ENCODE measurements at places on chromosomes 16 and 17. TPM values are rescaled to one million over a fixed set of nuclear protein-coding genes. Genes with fewer than 3 reads are reported as not detected.

SLC12A3 gene
- not detected for total RNA-seq

ZDHHC1 gene
- 9.0 TPM for total RNA-seq

AOC2 gene
- total RNA-seq, result 0.72 TPM

RBFOX1 gene
- total RNA-seq, result not detected

ALOX12 gene
- total RNA-seq, result not detected

ITGAD gene
- total RNA-seq, result not detected

MEIOB gene
- total RNA-seq, result not detected

NUPR1 gene
- 27.9 TPM for total RNA-seq

PYDC1 gene
- total RNA-seq, result not detected

SLC22A31 gene
- total RNA-seq, result not detected

DOC2A gene
- not detected for total RNA-seq

C17orf100 gene
- total RNA-seq, result 0.72 TPM

ZG16B gene
- total RNA-seq, result 1.4 TPM

MLKL gene
- total RNA-seq, result 5.1 TPM

- DNase-seq, result no peak
- no peaks in the 10 kb centered on the region for H3K36me3 ChIP-seq
- no peak overlapping the region for H3K27ac ChIP-seq
- H3K4me1 ChIP-seq, result peaks cover under 1% of the 10 kb centered on the region
- no peaks in the 10 kb centered on the region for H3K27me3 ChIP-seq
- no peak overlapping the region for H3K4me3 ChIP-seq
Observed at GRCh38 chr16:22380529-22380928, 6.1 kb upstream of the CDR2 start.

DNA sequence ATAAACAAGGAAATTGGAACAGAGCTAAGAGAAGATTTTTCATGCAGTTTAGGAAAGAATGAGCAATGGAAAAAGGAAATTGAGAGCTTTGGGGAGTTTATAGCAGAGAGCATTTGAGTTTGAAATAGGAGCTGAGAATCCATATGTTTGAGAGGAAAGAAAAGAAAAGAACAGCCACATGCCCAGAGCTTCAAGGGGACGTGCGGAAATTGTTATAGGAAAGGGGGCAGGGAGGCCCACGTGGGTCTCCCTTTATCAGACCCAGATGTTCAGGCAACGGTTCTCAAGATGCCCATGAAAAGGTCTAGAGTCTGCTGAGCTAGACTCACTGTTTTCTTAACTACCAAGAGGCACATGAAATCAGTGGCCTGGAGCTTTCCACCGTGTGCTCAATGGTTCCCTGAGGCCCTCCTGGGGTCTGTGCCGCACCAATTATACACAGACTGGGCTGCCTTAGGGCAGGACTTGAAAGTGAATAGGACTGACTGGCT is 31.2 kb downstream of the CHD9 start:
- no peaks in the 10 kb centered on the region for H3K36me3 ChIP-seq
- H3K27ac ChIP-seq, result no peak overlapping the region
- H3K4me1 ChIP-seq, result peaks cover 26% of the 10 kb centered on the region

DNA sequence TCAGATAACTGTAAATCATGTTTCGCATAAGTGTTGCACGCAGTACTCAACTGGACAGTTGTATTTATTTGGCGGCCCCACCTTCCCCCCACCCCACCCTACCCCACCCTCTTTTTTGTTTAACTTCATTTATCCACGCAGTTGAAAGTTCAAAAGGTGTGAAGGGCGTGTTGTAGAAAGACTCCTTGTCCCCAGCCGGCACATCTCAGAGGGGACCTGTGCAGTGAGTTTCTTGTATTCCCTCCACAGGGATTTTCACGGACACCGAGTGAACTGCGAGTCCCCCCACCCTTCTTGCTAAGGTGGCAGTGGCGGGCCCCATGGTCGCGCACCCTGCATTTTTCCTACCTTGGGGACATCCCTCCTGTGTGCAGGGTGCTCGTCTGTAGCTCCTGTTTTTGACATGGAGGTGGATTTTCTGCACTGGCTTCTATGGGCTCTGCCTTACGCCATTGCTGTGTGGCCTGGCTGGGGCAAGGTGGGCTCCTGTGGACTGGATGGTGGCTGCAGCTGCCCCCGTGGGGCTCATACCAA is 36.2 kb downstream of the ADCY7 start:
- DNase-seq, result peak; percentile 73
- H3K27me3 ChIP-seq, result no peaks in the 10 kb centered on the region
- H3K27ac ChIP-seq, result peak overlapping the region; percentile 96
- peaks cover 44% of the 10 kb centered on the region for H3K4me1 ChIP-seq
- H3K4me3 ChIP-seq, result no peak overlapping the region
- peaks cover 24% of the 10 kb centered on the region for H3K36me3 ChIP-seq

GRCh38 chr17:57945996-57946797 is 9.0 kb downstream of the CUEDC1 start:
- peaks cover 60% of the 10 kb centered on the region for H3K4me1 ChIP-seq
- H3K36me3 ChIP-seq, result no peaks in the 10 kb centered on the region
- DNase-seq, result peak; percentile 77
- H3K27me3 ChIP-seq, result no peaks in the 10 kb centered on the region
- H3K27ac ChIP-seq, result peak overlapping the region; percentile 92

DNA sequence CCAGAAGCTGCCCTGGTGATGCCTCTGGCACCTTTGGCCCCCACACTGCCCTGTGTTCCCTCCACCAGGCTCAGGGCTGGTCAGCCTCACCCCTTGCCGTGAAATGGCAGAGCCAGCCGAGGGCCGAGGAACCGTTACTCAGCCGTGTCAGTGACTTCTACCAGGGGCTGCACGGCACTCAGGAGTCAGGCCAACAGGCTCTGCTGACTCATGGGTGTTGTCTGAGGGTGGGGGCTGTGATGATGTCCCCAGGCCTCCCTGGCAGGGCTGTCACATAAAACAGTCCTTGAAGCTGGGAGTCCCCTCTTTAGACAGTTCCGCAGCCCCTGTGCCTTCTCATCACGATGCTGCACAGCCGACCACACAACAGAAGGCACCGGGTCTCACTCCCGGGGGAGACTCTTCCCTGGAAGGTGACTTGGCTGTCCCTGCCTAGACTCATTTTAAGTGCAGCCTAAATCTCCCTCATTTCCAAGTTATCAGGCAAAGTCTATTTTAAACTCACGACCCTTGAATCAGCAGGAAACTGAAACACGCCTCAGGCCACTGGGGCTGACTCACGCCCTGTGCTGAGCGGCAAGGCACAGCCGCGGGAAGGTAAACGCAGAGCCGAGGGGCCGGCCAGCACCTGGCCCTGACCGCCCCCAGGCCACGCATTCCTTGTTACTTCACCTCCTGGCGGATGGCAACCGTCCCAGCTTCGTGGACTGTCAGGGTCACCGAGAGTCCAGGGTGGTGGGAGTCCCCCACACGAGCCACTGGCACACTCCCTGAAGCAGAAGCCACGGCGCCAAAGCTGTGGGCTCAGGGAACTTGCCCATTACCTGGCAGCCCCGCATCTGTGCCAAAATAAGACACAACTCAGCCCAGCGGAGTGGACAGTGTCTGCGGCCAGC is 102.6 kb downstream of the ZNF778 start:
- no peaks in the 10 kb centered on the region for H3K27me3 ChIP-seq
- H3K36me3 ChIP-seq, result peaks cover 3% of the 10 kb centered on the region
- H3K4me1 ChIP-seq, result peaks cover 74% of the 10 kb centered on the region
- DNase-seq, result peak; percentile 99
- H3K4me3 ChIP-seq, result peak overlapping the region; percentile 59

- no peak for DNase-seq
- H3K27me3 ChIP-seq, result no peaks in the 10 kb centered on the region
Observed at GRCh38 chr17:34850964-34851363, 110.3 kb downstream of the CCT6B start.

DNA sequence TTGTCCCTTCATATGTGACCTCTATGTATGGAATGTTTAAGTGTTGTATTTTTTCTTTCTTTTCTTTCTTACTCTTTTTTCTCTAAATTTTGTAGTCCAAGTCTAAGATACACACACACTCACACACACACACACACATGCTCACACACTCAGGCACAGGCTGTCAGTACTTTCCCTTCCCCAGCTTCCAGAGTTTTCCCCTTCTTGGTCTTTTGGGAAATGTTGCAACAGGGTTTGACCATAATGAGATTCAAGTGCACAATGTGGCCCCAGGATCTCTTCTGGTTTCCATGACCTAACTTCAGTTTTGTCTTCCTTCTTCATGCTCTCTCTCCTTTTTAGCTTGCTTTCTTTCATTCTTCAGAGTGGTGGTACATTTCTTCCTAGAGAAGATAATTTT is 289.8 kb upstream of the FOXF1 start:
- no peaks in the 10 kb centered on the region for H3K36me3 ChIP-seq
- H3K27ac ChIP-seq, result no peak overlapping the region
- peak; percentile 11 for DNase-seq

- H3K27ac ChIP-seq, result no peak overlapping the region
- H3K27me3 ChIP-seq, result no peaks in the 10 kb centered on the region
- peaks cover 29% of the 10 kb centered on the region for H3K36me3 ChIP-seq
Observed at GRCh38 chr16:16016388-16016964, 67.1 kb downstream of the ABCC1 start.

GRCh38 chr16:54026456-54026855 is 260.1 kb downstream of the IRX3 start:
- H3K36me3 ChIP-seq, result no peaks in the 10 kb centered on the region
- no peaks in the 10 kb centered on the region for H3K27me3 ChIP-seq
- peaks cover 23% of the 10 kb centered on the region for H3K4me1 ChIP-seq
- H3K27ac ChIP-seq, result peak overlapping the region; percentile 71
- no peak overlapping the region for H3K4me3 ChIP-seq

GRCh38 chr17:35799942-35800341 is 4.5 kb upstream of the MMP28 start:
- H3K36me3 ChIP-seq, result no peaks in the 10 kb centered on the region
- peak; percentile 94 for DNase-seq
- H3K4me1 ChIP-seq, result peaks cover 8% of the 10 kb centered on the region
- H3K27ac ChIP-seq, result no peak overlapping the region

DNA sequence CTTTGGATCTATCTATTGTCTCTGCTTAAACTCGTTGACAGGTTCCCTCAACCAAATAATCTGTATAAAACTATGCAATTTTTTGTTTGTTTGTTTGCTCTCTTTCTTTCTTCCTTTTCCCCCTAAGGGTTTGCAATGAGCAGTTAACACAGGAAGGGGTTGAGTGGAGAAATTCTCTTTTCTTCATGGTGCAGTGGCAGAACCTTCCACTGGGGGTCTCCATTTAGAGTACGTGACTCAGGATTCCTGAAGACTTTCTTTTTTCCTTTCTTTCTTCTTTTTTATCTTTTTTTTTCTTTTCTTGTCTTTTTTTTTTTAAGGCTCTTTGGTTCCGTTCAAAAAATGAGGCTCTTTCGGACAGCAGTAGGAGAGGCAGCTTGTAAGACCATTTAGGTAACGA is 19.5 kb upstream of the RBFOX1 start:
- no peak for DNase-seq
- H3K4me3 ChIP-seq, result no peak overlapping the region
- no peaks in the 10 kb centered on the region for H3K36me3 ChIP-seq
- no peaks in the 10 kb centered on the region for H3K27me3 ChIP-seq

DNA sequence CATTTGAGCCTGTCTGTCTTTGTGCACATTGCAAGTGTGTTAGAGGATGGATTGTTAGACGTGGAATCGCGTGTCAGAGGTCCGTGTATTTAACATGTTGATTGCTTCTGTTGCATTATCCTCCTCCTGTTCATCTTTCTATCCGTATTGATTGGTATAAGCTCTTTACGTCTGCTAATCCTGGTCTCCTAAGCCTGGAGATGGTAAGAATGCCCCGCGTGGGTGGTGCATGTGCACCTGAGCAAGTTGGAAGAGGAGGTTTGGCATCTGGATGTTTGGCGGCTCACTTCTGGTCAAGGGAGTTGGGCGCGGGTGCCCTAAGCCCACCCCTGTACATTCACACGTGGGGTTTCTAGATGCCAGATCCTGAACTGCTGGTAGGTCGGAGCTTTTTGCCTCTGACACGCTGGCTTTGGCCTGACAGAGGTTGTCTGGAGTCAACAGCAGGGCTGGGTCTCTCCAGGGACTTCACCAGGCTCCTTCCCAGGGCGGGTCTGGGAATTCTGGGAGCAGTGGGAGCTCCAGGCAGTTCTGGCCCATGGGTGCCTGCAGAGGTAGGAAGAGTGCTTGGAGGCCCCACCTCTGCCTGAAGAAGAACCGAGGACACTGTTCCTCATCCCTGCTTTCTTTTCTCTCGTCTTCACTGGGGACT is 107.3 kb downstream of the OR1D5 start:
- no peak for DNase-seq
- no peaks in the 10 kb centered on the region for H3K36me3 ChIP-seq
- no peak overlapping the region for H3K27ac ChIP-seq
- no peak overlapping the region for H3K4me3 ChIP-seq

DNA sequence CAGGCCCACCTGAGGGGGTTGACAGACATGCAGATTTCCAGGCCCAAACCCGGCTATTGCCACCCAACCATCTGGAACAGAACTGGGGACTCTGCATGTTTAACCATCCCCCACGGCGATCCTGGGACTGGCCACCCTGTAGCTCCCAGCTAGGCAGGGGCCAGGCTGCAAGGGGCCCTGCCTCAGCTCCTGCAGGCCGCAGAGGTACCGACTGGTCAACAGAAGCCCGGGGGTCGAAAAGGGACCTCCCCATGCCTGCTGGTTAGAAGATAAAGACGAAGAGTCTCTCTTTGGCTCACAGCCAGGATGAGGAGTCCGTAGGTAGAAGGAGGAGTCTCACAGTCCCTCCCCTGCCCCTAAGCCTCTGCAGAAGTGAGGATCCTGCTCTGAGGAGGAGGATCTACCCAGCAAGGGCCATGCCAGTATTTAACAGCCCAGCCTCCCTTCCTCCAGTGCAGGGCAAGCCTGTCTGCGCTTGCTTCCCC is 223.4 kb upstream of the TNRC6C start:
- H3K36me3 ChIP-seq, result no peaks in the 10 kb centered on the region
- no peaks in the 10 kb centered on the region for H3K4me1 ChIP-seq
- H3K27ac ChIP-seq, result no peak overlapping the region
- no peak for DNase-seq
- no peak overlapping the region for H3K4me3 ChIP-seq

- no peaks in the 10 kb centered on the region for H3K4me1 ChIP-seq
- no peak overlapping the region for H3K4me3 ChIP-seq
- DNase-seq, result no peak
- no peak overlapping the region for H3K27ac ChIP-seq
- H3K27me3 ChIP-seq, result peaks cover 45% of the 10 kb centered on the region
- H3K36me3 ChIP-seq, result no peaks in the 10 kb centered on the region
Observed at GRCh38 chr16:82177555-82177954, 7.5 kb upstream of the MPHOSPH6 start.

GRCh38 chr17:75881678-75882454 is 3.5 kb upstream of the TRIM47 start:
- no peaks in the 10 kb centered on the region for H3K36me3 ChIP-seq
- H3K4me1 ChIP-seq, result peaks cover 7% of the 10 kb centered on the region
- no peak overlapping the region for H3K4me3 ChIP-seq
- peak; percentile 10 for DNase-seq
- peaks cover 6% of the 10 kb centered on the region for H3K27me3 ChIP-seq

GRCh38 chr16:85660843-85661739 is 27.7 kb downstream of the GINS2 start:
- no peak overlapping the region for H3K4me3 ChIP-seq
- H3K27ac ChIP-seq, result no peak overlapping the region
- no peaks in the 10 kb centered on the region for H3K4me1 ChIP-seq
- H3K36me3 ChIP-seq, result peaks cover 84% of the 10 kb centered on the region
- no peaks in the 10 kb centered on the region for H3K27me3 ChIP-seq

- H3K4me3 ChIP-seq, result no peak overlapping the region
- H3K27me3 ChIP-seq, result peaks cover 30% of the 10 kb centered on the region
- H3K27ac ChIP-seq, result no peak overlapping the region
- no peaks in the 10 kb centered on the region for H3K36me3 ChIP-seq
- H3K4me1 ChIP-seq, result no peaks in the 10 kb centered on the region
Observed at GRCh38 chr17:48499735-48500434, 30.9 kb downstream of the HOXB1 start.

Data from osteoblast (primary cell).